Left hindlimb (tissue), 1 donor: ENCODE measurements at places on chromosomes 2 and 18.
A peak's percentile ranks its signal among the peaks of the same experiment; 100 is the strongest.

GRCh38 chr18:74652392-74652988 is 54.8 kb downstream of the ZNF407 start:
- DNase-seq: no peak

DNA sequence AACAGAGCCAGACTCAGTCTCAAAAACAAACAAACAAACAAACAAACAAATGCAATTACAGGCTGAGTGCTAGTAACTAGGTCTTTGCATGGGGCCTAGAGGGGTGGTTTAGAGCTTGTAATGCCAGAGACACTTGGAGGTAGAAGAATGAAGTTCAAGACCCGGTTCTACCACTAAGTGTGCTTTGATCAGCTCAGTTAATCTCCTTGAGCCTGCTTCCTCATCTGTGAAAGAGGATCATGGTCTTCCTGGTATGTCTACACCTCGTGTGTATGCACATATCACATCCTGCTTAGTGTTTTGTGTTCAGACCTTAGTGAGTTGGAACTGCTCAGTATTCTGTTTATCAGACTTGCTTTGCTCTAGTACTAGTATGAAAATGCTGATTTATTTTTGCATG is 4.8 kb upstream of the ATP6V1C2 start:
- no peak for DNase-seq

DNA sequence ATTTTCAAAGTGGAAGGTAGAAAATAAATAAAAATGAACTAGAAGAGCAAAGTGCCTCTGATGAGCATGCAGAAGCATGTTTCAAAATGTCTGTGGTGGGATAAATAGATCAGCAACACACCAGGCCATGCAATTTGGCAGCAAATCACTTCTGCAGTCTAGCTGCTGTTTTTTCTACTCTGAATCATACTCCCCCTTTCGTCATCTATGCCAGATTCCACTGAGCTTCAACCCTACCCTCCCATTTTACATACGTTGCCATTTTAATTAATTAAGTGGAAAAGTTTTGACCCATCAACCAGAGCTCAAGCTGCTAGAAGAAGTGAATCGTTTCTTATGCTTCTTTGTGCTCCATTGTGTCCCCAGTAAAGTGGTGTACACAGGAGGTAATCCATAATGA is 79.3 kb downstream of the NRXN1 start:
- no peak for DNase-seq

DNA sequence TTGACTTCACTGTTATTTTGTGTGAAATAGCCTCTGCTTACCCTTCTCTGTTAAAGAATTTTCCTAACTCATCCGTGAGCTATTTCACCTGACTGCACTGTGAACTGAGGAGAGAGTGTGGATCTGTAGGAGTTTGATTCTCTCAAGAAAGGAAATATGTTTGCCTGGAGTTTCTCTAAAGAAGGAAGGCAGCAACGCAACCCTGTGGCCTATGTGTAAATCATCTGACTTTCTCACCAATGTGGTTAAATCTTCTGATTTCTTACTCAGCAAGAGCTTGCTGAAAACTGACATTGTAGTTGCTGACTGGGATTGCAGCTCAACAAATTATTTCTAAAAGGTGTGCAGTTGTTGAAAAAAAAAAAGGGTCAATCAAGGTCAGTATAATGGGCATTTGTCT is 153.9 kb upstream of the PELI1 start:
- no peak for DNase-seq

DNA sequence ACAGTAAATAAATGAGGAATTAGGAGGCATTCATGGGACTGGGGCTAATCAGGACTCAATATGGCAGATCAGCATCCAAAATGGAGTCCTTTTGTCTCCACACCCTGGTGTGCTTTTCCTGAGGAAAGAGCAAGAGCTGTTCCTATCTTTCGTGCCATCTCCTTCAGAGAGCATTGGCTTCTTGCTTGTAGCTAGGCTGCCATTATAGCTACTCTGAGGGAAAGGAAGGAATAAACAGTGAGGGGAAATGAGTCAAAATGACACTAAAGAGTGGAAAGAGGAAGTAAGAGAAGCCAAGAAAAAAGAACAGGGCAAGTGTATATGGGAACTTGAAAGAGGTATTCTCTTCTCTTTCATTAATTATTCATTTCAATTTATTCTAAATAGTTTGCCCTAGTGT is 8.4 kb upstream of the NMI start:
- DNase-seq: no peak

DNA sequence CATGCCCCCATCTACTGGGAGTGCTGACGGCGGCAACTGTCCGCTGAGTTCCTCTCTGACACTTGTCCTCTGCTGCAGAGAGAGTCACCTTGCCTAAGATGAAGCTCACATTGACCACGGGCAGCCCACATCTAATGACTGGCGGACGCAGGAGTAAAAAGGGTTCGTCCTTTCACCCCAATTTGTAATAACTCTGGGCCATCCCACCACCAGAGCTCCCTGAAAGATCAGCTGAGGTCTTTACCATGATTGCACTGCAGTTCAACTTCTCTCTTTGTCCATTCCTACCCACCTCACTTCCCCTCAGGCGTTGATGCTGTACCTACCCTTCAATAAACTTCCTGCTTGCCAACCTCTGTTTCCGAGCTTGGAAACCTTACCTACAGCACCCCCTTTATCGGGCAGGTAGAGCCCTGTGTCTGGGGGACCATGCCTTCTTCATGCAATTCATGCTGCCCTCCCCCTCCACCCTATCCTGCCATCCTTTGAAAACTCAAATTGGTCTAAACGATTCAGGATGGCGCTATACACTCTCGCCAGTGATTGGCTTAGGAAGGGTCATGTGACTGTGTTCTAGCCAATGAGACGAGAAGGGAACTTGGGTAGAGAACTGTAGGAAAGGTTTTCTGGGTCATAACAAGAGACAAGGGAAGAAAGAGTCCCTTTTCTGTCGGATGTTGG is 10.3 kb upstream of the B3GNT2 start:
- no peak for DNase-seq

DNA sequence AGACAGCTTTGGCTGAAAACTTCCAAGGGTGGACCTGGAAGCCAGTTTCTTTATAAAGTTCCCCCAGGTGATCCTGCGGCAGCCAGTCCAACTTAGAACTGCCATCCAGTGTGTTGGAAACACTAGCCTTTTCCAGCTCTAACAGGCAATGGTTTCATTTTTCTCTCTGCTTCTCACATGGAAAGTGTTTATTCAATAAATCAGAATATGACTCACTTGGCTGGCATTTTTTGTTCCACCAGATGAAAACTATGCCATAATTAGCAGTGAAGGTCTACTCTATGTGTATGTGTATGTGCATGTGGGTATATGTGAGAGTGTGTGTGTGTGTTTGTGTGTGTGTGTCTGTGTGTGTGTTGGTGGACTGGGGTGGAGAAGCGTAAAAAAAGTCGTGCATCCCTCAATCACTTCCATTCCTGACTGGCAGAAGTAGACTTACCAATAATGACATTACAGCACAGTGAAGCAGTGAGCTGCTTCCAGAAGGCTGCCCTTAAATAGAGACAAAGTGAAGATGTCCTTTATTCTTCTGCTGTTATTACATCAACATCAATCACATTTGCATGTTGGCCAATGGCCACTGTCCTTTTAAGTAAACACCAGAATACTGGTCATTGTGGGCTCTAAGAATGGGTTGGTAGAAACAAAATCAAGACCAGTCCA is 90.9 kb upstream of the SETBP1 start:
- DNase-seq: peak; percentile 44

DNA sequence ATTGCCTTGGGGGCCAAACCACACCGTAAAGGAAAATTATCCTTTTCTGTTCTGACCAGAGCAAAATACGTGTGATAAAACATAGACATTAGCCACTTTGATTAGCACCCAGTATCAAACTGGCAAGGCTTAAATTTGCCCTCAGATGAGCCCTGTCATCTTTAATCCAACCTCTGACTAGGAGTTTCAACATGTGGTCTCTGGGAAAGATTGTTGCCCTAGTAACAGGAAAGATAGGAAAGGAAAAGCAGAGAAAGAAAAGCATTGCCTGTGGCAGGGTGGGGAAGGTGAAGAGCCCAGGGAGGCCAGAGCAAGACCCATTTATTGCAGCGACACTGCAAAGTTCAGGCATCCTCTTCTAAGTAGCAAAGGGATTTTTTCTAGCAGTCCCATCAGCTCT is 181.5 kb upstream of the SCN7A start:
- no peak for DNase-seq

- DNase-seq: peak; percentile 31
These were observed 12.3 kb upstream of the SNED1 start for GRCh38 chr2:240985881-240986786.

- DNase-seq: no peak
These were observed 50.1 kb upstream of the MYCN start for GRCh38 chr2:15890124-15890754.

DNA sequence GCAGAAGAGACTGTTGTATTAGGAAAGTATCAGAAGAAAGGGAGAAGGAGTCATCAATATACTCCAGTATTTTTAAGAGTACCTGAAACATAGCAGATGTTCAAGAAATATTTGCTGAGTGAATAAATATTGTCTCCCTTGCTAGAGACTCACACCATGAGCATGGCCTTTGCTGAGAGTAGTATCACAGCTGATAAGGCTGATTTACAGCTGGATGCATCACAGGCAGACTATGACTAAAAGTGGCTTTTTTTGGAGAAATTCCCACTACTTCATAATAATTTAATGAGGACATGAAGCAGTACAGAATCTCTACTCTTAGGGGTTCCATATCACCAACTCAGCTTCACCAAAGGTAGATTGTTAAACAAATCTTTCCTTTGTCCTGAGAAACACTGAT is 373.3 kb downstream of the RBM43 start:
- no peak for DNase-seq

DNA sequence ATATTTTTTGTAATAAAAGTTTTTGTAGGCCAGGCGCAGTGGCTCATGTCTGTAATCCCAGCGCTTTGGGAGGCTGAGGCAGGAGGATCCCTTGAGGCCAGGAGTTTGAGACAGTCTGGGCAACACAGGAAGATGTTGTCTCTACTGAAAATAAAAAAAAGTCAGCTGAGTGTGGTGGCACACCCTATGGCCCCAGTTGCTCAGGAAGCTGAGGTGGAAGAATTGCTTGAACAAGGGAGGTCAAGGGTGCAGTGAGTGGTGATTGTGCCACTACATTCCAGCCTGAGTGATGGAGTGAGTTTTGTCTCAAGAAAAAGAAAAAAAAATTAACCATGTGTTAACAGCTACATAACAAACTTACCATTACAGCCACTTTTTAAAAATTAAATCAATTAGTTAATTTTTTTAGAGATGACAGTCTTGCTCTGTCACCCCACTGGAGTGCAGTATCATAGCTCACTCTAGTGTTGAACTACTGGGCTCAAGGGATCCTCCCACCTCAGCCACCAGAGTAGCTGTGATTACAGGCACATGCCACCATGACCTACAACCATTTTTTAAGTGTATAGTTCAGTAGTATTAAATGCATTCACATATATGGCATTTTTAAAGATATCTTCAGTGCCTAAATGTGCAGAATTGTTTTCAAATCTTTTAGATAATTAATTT is 67.2 kb upstream of the ACYP2 start:
- DNase-seq: no peak

GRCh38 chr2:215548714-215549113 is 112.8 kb upstream of the FN1 start:
- no peak for DNase-seq

DNA sequence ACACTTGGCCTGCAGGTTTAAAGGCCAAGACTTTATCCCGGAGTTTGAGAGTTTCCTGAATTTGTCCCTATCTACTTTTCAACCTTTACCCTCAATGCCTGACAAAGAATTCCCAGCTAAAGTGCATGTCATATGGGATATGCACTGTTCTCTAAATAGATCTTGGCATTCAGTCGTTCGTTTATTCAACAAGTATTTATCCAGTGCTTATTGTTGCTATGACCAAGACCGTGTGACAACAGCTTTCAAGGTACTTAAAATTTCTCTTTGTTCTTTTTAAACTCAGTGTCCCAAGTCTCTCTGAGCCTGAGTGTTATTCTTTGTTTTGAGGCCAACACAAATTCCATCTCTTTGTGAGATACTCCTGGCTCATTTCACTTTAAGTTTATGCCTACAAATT is 133.4 kb downstream of the RGPD3 start:
- no peak for DNase-seq

DNA sequence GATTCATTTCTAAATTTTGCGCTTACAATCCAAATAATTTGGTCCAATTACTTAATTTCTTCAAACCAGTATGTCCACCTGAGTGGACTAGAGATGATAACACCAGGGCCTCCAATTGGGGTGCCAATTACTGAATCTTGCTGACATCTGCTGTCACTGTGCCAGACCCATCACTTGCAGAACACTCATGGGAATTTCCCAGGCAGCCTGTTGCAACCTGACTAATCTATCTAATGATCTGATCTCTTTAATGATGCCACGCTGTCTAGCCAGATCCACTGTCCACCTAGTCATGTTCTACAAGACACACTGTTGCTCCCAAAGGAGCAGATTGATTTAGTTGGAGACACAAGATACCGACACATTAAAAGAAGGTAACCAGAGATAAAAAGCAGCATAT is 11.8 kb upstream of the LRP1B start:
- no peak for DNase-seq

GRCh38 chr2:160300203-160300602 is 100.1 kb upstream of the ITGB6 start:
- DNase-seq: no peak

DNA sequence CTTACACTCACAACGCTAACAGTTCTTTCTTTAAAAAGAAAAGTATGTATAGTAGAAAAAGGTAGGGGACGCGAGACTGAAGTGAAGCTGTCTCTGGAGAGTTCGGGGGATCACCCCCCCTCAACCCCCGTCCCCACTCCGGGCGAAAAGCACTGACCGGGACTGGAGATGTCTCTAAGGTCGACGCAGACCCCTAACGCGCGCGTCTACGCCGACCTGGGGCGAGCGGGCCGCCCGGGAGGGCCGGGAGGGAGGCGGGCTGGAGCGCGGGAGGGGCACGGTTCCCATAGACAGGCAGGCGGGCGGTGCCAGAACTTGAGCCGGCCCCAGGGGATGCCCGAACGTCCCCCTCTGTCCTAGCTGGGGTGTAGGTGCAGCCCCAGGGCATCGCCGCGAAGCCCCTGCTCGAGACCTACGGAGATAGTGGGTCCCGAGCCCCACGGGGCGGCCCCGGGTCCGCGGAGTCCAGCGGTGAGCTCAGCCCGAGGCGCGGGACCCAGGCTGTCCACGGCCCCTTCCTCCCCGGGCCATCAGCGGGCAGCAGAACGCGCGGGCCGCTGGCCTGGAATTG is 82.2 kb downstream of the CHRNA1 start:
- DNase-seq: peak; percentile 62

GRCh38 chr2:30693821-30694281 is 113.4 kb downstream of the CAPN13 start:
- no peak for DNase-seq

- no peak for DNase-seq
These were observed 57.0 kb downstream of the ANKMY1 start for GRCh38 chr2:240500561-240501423.

- no peak for DNase-seq
These were observed 218.7 kb upstream of the PIEZO2 start for GRCh38 chr18:11368020-11368419.

- DNase-seq: no peak
These were observed 78.6 kb upstream of the MAP3K20 start for GRCh38 chr2:172997031-172997430.

DNA sequence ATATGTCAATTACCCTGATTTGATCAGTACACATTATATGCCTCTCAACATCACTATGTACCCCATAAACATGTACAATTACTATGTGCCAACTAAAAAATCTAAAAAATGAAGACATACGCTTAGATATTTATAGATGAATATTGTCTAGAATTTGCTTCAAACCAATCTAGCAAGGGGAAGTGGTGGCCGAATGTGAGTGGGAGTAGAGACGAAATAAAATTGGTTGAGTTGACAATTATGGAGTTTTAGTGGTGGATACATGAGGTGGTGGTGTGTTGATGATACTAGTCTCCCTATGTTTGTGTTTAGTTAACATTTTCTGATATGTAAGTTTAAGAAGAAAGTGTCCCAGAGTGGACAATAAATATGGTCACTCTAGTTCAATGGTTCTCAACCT is 49.0 kb downstream of the SDC1 start:
- DNase-seq: no peak
